NCI-H2081 (cell line): ENCODE measurements at places on chromosomes 1 and 21.

GRCh38 chr1:38310079-38310478, 263.5 kb upstream of the POU3F1 start:
- DNase-seq, result no peak

DNA sequence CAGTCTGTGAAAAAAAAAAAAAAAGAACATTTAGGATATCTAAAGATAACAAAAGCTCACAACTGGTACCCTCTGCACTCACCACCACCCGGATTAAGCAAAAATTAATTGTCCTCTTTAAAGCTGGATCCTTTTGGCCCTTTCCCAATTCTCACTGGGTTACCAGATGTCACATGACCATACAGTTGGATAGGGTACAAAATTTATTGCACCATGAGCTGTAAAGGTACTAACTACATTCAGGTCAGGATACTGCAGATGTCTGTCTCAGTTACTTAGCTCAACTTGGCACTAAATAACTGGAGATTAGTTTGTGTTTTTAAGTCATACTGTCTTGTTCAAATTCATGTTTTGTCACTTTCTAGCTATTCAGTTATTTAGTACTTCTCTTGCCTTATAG, 96.3 kb downstream of the GPATCH2 start:
- peak; percentile 56 for DNase-seq

DNA sequence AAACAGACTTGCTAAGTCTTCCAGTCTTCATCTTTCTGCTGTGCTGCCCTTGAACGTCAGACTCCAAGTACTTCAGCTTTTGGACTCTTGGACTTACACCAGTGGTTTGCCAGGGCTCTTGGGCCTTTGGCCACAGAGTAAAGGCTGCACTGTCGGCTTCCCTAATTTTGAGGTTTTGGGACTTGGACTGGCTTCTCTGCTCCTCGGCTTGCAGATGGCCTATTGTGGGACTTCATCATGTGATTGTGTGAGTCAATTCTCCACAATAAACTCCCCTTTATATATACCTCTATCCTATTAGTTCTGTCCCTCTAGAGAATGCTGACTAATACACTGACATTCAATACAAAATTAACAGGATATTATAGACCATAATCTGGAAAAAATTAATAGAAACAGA, 628.1 kb downstream of the PLPP3 start:
- DNase-seq, result no peak

DNA sequence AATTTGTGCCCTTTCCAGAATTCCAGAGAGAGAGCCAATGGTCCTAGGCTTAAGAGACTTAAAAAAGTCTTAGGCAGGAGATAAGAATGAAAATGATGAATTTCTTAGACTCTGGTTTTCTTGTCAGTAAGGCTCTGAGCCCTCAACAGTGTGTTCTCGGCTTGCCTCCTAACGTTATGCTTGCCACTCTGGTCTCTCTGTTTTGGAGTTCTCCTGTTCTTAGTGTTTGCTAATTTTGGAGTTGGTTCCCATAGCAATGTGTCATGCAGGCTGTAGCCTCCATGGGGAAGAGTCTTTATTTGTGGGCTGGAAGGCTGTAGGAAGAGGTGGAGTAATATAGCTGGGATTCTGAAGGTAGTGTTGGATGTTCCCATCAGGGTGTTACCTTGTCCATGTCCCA, 19.9 kb downstream of the TBX19 start:
- no peak for DNase-seq

GRCh38 chr1:8822373-8823294, 5.2 kb upstream of the RERE start:
- DNase-seq, result peak; percentile 95
